Left colon (tissue), 2 donors: ENCODE measurements at places on chromosomes 2 and 18. TPM values are rescaled to one million over a fixed set of nuclear protein-coding genes. Genes with fewer than 3 reads are reported as not detected.

GRCh38 chr2:240244543-240244942 is 104.1 kb upstream of the OTOS start:
- DNase-seq: no peak

DNA sequence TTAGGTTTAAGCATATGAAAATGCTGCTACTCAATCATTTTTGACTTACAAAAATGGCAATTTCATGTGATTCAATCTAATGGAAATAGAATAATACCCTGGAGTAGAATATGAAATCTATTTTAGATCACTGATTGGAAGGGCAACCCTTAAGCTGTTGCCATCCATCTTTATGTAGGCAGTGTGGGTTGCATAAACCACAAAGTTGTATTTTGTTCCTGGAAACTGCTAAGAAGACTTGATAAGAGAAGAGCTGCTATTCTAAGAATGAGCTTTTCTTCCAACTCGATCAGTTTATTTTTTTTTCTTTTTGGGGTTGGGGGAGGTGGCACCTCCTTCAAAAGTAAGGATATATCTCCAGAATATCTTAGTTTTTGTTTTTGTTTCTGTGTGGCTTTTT is 60.2 kb downstream of the CAVIN2 start:
- DNase-seq: no peak

Gene CHRNA1
- 3.5 TPM for total RNA-seq

DNA sequence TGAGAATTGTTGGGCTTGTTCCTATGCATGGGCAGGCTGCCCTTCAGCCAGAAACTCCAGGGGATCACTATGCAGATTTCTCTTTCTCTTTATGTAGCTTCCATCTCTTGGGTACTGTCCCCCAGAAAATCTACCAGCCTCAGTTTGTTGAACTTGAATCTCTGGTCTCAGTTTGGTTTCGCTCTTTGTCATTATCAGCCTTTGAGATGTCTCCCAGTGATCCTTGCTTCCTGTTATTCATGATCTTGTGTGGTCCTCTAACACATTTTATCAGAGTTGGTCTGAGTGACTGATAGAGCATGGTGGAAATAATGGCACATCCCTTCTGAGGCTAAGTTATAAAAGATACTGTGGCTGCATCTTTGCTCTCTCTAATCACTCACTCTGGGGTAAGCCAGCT is 7.8 kb downstream of the TMEM87B start:
- no peak for DNase-seq

DNA sequence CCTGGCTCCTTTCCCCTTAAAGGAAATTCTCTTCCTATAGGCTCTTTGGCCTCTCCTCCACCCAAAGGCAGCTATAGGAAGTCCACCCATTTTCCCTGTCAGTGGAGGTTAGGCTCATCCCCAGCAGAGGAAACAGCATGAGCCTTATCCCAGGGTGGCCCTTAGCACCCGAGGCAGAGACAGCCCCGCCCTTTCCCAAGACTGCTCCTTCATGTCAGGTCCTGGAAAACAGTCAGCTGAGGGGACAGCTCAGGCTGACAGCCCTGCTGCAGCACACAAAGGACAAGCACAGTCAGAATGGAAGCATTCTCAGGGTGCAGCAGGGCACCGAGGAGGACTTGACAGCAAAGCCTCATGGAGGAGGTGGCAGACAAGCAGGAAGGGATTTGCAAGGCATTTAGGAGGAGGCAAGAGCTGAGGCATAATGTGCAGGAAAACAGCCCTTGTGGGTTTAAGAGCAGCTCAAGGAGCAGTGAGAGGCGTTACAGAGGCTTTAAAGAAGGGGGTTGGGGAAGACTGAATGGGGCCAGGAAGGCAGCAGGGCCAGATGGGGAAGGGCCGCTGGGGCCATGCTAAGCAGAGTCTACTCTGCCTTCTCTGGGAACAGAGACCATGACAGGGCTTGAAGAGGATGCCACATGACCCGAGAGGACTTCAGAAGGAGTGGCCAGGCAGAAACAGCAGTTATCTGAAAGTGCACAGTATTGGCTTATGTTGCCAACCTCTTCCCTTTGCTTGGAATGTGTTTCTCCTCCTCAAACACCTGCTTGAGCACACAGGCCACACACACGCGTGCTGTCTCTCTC is 216.6 kb downstream of the SH3BP4 start:
- no peak for DNase-seq

- peak; percentile 18 for DNase-seq
Measured at GRCh38 chr18:62979176-62979575, 263.8 kb downstream of the PHLPP1 start.

DNA sequence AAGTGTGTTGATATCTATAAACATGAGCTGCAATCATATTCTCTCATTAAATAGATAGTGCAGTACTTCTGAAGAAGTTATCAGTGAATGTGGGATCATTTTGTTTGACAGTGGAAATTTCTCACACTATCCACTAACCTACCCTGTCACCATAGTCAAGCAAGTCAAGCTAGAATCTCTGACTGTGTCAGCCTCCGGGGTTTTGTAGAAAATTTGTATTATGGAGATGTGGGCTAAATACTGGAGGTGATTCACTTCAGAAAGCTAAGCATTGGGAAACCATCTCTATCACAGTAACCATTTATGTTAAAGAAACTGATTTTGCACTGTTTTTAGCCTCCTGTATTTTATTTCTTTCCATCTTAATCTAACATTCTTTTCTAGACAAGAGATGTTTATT is 126.6 kb upstream of the CREB1 start:
- DNase-seq: no peak

GRCh38 chr18:8526332-8526731 is 82.9 kb upstream of the RAB12 start:
- no peak for DNase-seq

DNA sequence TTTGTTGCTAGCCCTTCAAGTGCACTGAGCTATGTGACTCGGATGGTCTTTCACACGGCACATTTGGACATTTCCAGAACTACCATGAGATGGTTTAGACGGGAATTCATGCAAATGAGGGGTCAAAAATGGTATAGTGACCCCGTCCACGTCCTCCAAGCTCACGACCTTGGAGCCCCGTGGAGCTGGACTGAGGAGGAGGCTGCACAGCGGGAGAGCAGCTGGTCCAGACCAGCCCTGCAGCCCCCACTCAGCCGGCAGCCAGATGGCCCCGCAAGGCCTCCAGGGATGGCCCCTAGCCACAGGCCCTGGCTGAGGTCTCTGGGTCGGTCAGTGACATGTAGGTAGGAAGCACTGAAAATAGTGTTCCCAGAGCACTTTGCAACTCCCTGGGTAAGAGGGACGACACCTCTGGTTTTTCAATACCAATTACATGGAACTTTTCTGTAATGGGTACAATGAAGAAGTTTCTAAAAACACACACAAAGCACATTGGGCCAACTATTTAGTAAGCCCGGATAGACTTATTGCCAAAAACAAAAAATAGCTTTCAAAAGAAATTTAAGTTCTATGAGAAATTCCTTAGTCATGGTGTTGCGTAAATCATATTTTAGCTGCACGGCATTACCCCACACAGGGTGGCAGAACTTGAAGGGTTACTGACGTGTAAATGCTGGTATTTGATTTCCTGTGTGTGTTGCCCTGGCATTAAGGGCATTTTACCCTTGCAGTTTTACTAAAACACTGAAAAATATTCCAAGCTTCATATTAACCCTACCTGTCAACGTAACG is 88.8 kb downstream of the EPAS1 start:
- no peak for DNase-seq

Gene C2orf68
- 44.7 TPM for total RNA-seq

- no peak for DNase-seq
Measured at GRCh38 chr2:36677386-36677785, 19.1 kb upstream of the VIT start.

GRCh38 chr18:33269223-33269622 is 171.3 kb downstream of the CCDC178 start:
- no peak for DNase-seq

DNA sequence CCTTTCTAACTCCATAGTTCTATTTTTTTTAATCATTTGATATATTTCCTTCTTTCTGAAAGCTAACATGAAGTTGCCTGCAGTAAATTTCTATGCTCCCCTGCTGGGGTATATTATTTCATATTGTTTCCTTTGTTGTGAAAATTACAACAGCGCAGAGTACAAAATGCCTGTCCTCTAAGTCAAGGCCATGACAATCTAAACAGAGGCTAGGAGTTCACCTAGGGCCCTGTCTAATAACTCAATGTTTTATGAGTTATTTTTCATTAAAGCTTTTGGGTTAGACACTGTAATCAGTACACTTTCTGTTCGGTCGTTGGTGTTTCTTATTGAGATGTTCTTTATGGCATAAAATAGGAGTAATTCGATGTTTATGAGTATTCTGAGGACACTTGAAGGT is 111.2 kb downstream of the OSR1 start:
- no peak for DNase-seq

DNA sequence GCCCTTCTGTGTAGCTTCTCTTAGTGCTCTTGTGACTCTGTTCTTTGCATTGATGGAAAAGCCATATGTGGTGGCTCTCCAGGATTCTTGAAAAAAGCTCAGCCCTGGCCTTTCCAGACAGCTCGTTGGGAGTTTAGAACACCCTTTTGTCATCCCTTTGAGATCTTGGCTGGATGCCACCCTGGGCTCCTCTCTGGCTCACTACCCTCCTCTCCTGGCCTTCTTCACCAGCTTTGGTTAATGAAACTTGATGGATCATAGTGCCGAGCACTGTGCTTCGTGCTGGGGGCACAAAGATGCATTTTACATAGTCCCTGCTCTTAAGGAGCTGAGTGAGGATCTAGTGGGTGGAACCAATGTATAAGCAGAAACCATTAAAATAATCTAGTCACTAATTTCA is 15.6 kb upstream of the FHOD3 start:
- no peak for DNase-seq

DNA sequence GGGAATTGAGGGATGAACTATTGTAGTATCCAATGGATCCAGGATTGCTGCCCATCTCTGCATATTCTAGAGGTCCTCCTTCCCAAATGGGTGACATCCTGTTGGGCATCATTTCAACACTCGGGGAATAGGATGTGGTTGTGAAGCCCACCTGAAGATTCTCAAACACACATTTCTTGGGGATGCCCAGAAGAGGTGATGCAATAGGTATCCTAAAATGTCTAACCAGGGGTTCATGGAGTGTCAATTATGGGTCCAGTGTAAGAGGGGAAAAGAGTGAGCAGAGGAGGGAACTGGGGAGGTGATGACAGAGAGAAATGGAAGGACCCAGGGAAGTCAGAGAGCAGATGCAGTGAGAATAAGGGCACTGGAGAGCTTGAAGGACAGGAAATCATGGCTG is 52.1 kb downstream of the POLE4 start:
- DNase-seq: no peak

Gene DSG2
- total RNA-seq: 311 TPM

Gene TIGD1
- total RNA-seq: 4.5 TPM

Gene FHOD3
- 1.3 TPM for total RNA-seq

DNA sequence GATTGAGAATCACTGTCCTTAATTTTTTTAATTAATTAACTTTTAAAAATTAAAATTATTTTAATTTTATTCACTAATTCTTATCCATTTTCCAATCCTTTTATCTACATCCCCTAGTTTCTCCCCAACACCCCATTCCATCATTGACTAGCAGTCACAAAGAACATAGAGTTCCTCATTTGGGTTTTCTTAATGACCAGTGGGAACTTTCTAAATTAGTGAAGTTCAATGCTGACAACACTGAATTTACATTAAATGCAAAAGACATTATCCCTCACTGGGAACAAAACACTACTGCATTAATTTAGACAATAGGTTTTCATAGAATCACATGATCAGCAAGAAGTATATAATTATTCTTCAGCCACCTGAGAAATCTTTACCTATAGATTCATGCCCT is 80.6 kb upstream of the GLS start:
- no peak for DNase-seq

GRCh38 chr2:102669401-102669800 is 50.0 kb downstream of the SLC9A2 start:
- DNase-seq: no peak

- DNase-seq: no peak
Measured at GRCh38 chr2:137857881-137858280, 106.4 kb upstream of the HNMT start.

DNA sequence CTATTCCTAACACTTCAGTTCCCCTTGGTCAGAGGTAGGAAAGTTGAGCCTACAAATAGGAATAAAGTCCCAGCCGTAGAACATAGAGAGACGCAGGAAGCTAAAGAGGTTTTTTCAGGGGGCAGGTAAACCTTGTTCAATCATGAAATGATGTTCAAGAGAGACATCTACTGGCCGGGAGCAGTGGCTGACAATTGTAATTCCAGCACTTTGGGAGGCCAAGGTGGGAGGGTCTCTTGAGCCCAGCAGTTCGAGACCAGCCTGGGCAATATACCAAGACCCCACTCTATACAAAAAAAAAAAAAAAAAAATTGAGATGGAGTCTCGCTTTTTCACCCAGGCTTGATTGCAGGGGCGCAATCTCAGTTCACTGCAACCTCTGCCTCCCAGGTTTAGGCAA is 66.7 kb upstream of the DNAJC10 start:
- no peak for DNase-seq

DNA sequence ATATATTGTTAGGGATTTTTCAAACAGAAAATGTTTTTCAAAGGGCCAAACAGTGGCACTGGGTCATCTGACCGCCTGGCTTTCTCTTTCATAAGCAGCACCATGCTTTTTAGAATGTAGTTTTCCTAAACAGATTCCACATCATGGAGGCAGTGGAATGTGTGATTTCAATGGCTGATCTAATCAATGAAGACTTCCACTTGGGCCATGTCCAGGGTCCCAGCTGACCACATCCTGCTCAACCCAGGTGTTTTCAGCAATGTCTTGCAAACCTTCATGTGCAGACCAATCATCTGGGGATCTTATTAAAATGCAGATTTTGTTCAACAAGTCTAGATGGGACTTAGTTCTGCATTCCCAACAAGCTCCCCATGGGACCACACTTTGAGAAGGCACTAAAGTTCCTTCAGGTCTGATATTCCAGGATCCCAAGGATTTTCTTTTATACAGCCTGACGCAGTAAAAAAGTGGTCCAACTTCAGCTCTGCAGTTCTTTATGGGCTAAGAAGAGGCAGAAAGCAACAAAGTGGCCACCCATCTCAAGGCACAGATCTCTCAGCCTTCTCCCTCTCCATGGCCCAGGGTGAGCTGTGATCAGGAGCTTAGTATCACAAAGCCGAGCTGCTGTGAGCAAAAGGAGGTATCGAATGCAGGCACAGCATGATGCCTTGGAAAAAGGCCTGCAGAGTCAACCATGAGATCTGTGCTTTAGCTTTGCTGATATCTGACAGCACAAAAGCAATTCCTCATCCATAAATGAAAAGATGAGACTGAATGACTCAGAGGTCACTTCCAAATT is 3.7 kb downstream of the ALKAL2 start:
- no peak for DNase-seq

Gene FOSL2
- 197 TPM for total RNA-seq

- DNase-seq: no peak
Measured at GRCh38 chr2:9690252-9690651, 59.5 kb upstream of the YWHAQ start.

Gene MAP3K19
- total RNA-seq: not detected

DNA sequence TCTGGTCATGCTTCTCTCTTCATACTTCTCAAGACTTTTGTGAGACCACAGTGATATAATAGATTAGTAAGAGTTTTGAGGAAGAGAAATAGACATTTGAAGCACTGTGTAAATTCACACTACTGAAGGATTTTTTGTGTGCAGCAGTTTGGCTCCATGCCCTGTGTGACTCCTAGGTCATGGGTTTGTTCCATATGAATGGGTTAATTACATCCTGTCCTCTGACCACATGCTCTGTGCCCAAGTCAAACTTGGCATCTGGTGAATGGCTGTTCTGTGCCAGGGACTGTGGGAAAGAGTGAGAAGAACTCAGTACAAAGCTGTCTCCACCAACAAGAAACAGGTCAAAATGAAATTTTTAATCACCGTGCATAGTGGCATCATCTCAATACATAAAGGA is 304.0 kb downstream of the LNPK start:
- no peak for DNase-seq

- no peak for DNase-seq
Measured at GRCh38 chr2:205731583-205731981, 49.3 kb downstream of the NRP2 start.

Gene CFAP65
- total RNA-seq: 0.39 TPM
